GM23338 (cell line): ENCODE measurements at places on chromosomes 12 and 14. TPM values are rescaled to one million over a fixed set of nuclear protein-coding genes. Genes with fewer than 3 reads are reported as not detected.

The MARK3 gene
- total RNA-seq = 69.7 and 75.8 TPM in 2 replicates

The HCAR2 gene
- total RNA-seq = not detected in 2 replicates

The HHIPL1 gene
- total RNA-seq = 1.6 and 2.0 TPM in 2 replicates

The NTS gene
- 16.2 and 17.1 TPM in 2 replicates for total RNA-seq

The CCDC196 gene
- not detected in 2 replicates for total RNA-seq

The TNFAIP2 gene
- 9.8 and 14.1 TPM in 2 replicates for total RNA-seq

The MYO1H gene
- total RNA-seq = not detected in 2 replicates

The OR4E2 gene
- total RNA-seq = not detected in 2 replicates

The MYF5 gene
- total RNA-seq = not detected in 2 replicates

The RND1 gene
- total RNA-seq = 7.4 and 10.4 TPM in 2 replicates

The SEL1L gene
- 19.3 and 20.6 TPM in 2 replicates for total RNA-seq

The KRT79 gene
- 0.21 TPM in 1 of 2 replicates, not detected in the other for total RNA-seq

The CYP27B1 gene
- 2.7 and 6.8 TPM in 2 replicates for total RNA-seq

The AMN gene
- total RNA-seq = 0.16 and 0.69 TPM in 2 replicates

The GYS2 gene
- not detected in 2 replicates for total RNA-seq

The SLC2A14 gene
- 26.1 and 31.5 TPM in 2 replicates for total RNA-seq
